Breast epithelium (tissue), 4 donors: ENCODE measurements at places on chromosomes 11 and 22.

GRCh38 chr22:30855677-30856518 lies 112.7 kb downstream of the MORC2 start:
- DNase-seq = no peak

DNA sequence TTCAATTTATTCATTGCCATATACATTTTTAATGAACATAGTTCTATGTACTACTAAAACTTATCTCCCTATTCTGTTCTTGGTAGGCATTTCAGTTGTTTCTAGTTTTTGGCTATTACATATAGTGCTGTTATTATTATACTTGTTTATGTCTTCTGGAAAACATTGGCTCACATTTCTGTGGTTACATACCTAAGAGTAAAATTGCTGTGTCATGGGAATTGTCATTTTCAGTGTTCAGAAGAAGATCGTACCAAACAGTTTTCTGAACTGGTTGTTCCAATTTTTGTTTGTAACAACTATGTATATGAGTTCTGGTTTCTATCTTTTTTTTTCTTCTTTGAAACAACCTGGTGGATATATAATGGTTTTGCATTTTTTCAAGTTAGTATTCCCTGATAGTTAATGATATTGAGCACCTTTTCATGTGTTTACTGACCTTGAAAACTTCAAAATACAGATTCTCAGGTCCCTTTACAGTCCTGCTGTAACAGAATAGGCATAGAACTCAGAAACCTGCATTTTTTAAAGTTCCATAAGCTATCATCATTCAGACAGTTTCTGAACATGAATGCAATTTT lies 230.7 kb downstream of the JRKL start:
- DNase-seq = no peak

DNA sequence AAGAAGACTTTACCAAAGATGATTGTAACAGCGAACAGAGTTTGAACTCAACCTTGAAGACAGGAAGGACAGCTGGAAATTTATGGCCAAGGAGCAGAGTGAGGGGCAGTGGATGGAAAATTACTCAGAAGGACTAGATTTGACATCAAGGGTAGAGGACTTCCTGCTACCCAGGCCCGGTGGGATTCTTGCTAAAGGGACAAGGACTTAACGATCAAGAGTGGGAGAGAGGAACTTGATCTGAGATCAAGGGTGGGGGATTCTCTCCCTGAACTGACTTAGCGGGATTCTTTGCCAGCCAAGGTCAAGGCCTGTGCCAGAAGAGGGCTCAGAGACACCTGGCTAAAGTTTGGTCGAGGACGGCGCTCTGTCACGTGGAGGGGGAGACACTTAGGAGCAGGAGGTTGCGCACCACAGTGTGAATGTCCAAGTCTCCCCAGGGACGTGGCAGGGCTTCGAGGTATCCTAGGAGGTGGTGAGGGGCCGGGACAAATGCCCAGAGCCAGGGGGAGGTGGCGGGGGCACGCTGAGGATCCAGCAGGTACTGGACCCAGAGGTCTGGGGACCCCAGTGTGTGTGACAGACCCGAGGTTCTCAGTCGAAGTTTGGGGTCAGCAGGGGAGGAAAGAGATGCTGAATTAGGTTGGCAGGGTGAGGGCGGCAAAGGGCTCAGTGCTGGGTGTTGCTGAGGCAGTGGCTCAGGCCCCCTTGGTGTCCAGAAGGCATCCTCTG lies 46.1 kb upstream of the SHISAL1 start:
- no peak for DNase-seq

DNA sequence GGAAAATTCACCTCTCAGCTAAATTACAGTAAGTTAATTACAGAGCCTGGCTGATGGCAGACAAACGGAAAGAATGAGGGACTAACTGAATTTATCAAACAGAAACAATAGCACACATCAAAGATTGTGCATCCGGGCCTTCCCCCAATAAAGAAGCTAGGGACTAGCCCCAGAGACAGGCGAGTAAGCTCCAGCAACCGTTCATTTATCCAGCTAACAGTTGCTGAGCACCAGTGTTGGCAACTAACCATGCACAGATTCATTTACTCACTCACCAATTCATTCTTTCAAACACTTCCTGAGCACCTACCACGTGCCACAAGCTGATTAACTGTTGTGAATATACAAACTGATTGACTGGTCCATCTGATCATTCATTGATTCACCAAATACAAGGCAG lies 51.2 kb downstream of the SMCO4 start:
- no peak for DNase-seq
